ENCODE measurements at places on chromosomes 11 and 22. TPM values are rescaled to one million over a fixed set of nuclear protein-coding genes. Genes with fewer than 3 reads are reported as not detected.

The VSIG2 gene
- total RNA-seq: not detected

The KCNK7 gene
- 0.86 TPM for total RNA-seq

The TMEM86A gene
- total RNA-seq: 1.7 TPM

The MS4A8 gene
- total RNA-seq: not detected

The PARVG gene
- total RNA-seq: not detected

The TUBA8 gene
- total RNA-seq: 1.3 TPM

The CHST1 gene
- total RNA-seq: 0.14 TPM

The PVALB gene
- not detected for total RNA-seq

The ZBTB16 gene
- not detected for total RNA-seq

The CAVIN3 gene
- total RNA-seq: not detected

The TENM4 gene
- 0.19 TPM for total RNA-seq

The MUC6 gene
- total RNA-seq: not detected

The ANKRD49 gene
- 22.7 TPM for total RNA-seq

The FOLH1 gene
- not detected for total RNA-seq

The MYRF gene
- 1.4 TPM for total RNA-seq

The ASRGL1 gene
- total RNA-seq: 19.9 TPM

The SLC5A1 gene
- not detected for total RNA-seq

The TPBGL gene
- total RNA-seq: not detected

The SLCO2B1 gene
- 2.0 TPM for total RNA-seq

The LMO1 gene
- total RNA-seq: 0.22 TPM

The TESMIN gene
- not detected for total RNA-seq

The TNNI2 gene
- total RNA-seq: not detected

The RAB3IL1 gene
- 8.5 TPM for total RNA-seq

The MMP8 gene
- total RNA-seq: not detected

The CDC42EP1 gene
- total RNA-seq: 23.0 TPM

The POU2AF2 gene
- total RNA-seq: not detected

The ART5 gene
- not detected for total RNA-seq

The SMIM35 gene
- total RNA-seq: not detected

The TRIM5 gene
- 32.9 TPM for total RNA-seq

The GRK3 gene
- 1.9 TPM for total RNA-seq

The CRYAB gene
- total RNA-seq: not detected

The EHF gene
- total RNA-seq: not detected

The CST6 gene
- total RNA-seq: not detected

Data from A172 (cell line).